ENCODE measurements at places on chromosomes 12 and 14.
A peak's percentile ranks its signal among the peaks of the same experiment; 100 is the strongest.

GRCh38 chr12:102300824-102301461 lies 103.3 kb upstream of the PMCH start:
- no peaks in the 10 kb centered on the region for H3K36me3 ChIP-seq
- H3K27me3 ChIP-seq = peaks cover 10% of the 10 kb centered on the region
- H3K4me1 ChIP-seq = no peaks in the 10 kb centered on the region
- no peak overlapping the region for H3K4me3 ChIP-seq
- no peak overlapping the region for H3K27ac ChIP-seq
- no peak for DNase-seq

GRCh38 chr12:102638777-102639176 lies 158.4 kb upstream of the IGF1 start:
- no peak for DNase-seq
- no peaks in the 10 kb centered on the region for H3K27me3 ChIP-seq
- no peak overlapping the region for H3K4me3 ChIP-seq
- peak overlapping the region; percentile 36 for H3K27ac ChIP-seq
- peaks cover 7% of the 10 kb centered on the region for H3K4me1 ChIP-seq

GRCh38 chr12:800401-800800 lies 48.0 kb downstream of the WNK1 start:
- DNase-seq = no peak
- no peak overlapping the region for H3K4me3 ChIP-seq
- no peak overlapping the region for H3K27ac ChIP-seq
- H3K27me3 ChIP-seq = no peaks in the 10 kb centered on the region

DNA sequence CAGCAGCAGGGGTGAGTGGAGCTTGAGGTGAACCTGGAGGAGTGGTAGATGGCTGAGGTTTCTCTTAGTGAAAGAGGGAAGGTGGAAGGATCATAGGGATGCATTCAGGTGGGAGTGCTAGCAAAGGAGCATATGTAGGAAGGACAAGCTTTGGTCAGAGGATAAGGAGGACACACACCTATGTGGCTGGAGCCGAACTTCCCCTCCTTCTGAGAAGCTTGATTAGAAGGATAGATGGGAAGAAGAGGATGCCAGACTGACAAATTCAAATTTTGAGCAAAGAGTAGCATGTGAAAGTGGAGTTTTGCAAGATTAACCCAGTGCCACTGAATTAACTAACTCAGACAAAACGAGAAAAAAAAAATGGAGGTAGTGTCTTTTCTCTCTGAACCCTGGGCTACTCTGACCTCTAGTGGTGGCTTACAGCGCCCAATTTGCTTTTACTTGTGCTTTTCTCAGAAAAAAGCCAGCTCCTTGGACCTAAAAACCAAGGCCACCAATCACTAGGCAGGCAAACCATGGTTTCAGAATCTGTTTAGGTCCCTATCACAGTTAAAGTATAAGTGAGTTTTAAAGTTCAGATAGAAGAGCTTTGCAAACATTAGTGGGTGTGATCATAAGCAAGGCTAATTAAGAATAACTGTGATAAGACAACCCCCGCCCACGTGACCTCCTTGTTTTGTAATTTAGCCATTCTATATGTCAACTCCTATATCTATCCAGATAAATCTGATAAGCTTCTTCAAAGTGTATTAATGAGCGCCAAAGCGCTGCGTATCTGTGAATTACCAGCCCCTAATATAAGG lies 15.5 kb downstream of the EMP1 start:
- peak overlapping the region; percentile 1 for H3K27ac ChIP-seq
- no peak overlapping the region for H3K4me3 ChIP-seq
- peaks cover 42% of the 10 kb centered on the region for H3K4me1 ChIP-seq
- peaks cover 17% of the 10 kb centered on the region for H3K36me3 ChIP-seq

DNA sequence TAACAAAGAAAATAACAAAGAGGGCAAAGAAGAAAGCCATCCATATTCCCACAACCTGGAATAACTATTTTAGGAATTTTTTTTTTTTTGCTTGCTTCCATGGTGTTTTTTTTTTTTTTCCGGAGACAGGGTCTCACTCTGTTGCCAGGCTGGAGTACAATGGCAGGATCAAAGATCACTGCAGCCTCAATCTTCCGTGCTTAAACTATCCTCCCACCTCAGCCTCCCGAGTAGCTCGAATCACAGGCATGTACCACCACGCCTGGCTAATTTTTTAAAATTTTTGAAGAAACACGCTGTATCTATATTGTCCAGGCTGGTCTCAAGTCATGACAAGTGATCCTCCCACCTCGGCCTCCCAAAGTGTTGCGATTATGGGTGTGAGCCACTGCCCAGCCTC lies 20.2 kb upstream of the ARID4A start:
- DNase-seq = no peak
- H3K36me3 ChIP-seq = peaks cover 18% of the 10 kb centered on the region
- H3K4me3 ChIP-seq = no peak overlapping the region
- H3K27me3 ChIP-seq = no peaks in the 10 kb centered on the region

DNA sequence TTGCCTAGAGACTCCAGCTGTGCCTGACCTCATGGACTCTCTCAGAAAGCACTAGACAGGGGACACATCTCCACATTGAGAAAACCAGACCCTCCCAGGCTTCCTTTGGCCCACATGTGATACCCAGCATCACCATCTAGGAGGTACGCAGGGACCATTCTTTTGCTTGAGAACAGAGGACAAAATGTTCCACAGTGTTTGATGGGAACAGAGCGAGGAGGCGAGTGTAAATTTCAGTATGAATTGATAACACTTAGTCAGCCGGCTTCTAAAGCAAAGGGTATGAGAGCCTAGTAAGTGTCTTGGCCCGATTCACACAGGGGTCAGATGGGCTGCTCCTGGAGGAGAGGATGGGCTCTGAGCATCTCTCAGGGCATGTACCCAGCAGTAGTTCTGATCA lies 1052.4 kb downstream of the BCL11B start:
- no peak overlapping the region for H3K4me3 ChIP-seq
- H3K36me3 ChIP-seq = no peaks in the 10 kb centered on the region
- no peaks in the 10 kb centered on the region for H3K4me1 ChIP-seq

DNA sequence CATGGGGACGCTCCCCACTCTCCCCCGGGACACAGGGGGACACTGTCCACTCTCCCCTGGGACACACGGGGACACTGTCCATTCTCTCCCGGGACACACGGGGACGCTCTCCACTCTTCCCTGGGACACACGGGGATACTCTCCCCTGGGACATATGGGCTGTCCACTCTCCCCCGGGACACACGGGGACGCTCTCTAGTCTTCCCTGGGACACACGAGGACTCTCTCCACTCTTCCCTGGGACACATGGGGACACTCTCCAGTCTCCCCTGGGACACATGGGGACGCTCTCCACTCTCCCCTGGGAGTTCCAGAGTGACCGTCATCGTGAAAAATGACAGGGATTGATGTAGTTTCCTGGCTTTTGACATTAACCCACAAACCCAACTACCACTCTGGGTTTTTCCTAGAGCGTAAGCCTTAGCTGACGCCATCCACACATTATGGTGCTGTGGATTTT lies 3.0 kb upstream of the P2RX2 start:
- peaks cover 2% of the 10 kb centered on the region for H3K36me3 ChIP-seq
- peaks cover 41% of the 10 kb centered on the region for H3K27me3 ChIP-seq
- H3K27ac ChIP-seq = no peak overlapping the region
- no peak overlapping the region for H3K4me3 ChIP-seq
- no peak for DNase-seq

- H3K27ac ChIP-seq = no peak overlapping the region
- no peak overlapping the region for H3K4me3 ChIP-seq
- H3K36me3 ChIP-seq = no peaks in the 10 kb centered on the region
- no peaks in the 10 kb centered on the region for H3K4me1 ChIP-seq
Measured at GRCh38 chr12:109358154-109358869, 10.6 kb downstream of the MYO1H start.

DNA sequence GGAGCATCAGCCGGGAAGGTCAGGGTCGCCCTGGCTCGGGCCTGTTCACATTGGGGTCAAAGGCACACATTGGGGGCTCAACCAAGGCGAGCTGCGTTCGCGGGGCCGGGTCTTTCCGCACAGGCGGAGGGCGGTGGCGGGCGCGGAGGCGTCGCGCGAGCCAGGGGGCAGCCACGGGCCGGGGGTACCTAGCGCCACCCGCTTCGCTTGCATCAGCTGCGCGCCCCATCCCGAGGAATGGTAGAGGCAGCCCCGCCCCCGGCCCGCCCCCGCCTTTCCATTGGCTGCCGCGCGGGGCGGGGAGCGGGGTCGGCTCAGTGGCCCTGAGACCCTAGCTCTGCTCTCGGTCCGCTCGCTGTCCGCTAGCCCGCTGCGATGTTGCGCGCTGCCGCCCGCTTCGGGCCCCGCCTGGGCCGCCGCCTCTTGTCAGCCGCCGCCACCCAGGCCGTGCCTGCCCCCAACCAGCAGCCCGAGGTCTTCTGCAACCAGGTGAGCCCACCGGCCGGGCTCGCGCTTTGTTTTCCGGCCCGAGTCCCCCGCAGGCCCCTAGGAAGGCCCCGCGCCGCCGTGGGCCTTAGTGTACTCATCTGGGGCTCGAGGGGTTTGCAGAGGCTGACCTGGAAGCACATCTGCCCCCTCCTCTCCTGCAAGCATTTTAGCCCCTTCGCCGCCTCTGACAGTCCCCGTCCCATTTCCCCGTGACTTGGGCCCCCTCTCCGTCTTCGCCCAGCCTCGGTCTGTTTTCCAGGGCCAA lies at the start of gene ALDH2:
Gene ALDH2 (plus strand): TSS at position 326 of the 754 bp plus-strand sequence. CDS start 50 bp downstream, at position 376.
- peak; percentile 86 for DNase-seq
- H3K4me1 ChIP-seq = peaks cover 20% of the 10 kb centered on the region
- H3K4me3 ChIP-seq = peak within 1 kb of the TSS; percentile 94
- no peaks in the 10 kb centered on the region for H3K36me3 ChIP-seq
- peaks cover 3% of the 10 kb centered on the region for H3K27me3 ChIP-seq

DNA sequence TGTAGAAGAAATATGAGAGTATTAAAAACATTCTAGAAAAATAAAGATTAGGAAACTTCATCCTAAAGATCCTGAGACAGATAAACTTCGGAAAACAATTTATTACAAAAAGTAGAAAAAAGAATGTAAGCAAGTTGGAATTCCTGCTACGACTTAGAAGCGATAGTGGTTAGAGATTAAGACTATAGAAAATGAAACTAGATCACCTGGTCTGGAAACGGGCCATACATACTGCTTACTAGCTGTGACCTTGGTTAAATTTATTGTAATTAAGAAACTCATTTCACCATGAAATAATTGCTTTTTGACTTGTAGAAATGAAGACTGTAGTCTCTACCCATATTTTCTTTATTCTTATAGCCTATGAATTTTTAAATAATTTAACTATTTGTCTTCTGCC lies 614.1 kb downstream of the SLC16A7 start:
- H3K4me3 ChIP-seq = no peak overlapping the region
- no peak overlapping the region for H3K27ac ChIP-seq
- DNase-seq = no peak
- H3K36me3 ChIP-seq = peaks cover 6% of the 10 kb centered on the region
- peaks cover 3% of the 10 kb centered on the region for H3K4me1 ChIP-seq

GRCh38 chr14:51824191-51824590 lies 36.2 kb upstream of the GNG2 start:
- no peak for DNase-seq
- no peak overlapping the region for H3K27ac ChIP-seq
- H3K4me3 ChIP-seq = no peak overlapping the region
- peaks cover 5% of the 10 kb centered on the region for H3K27me3 ChIP-seq
- no peaks in the 10 kb centered on the region for H3K36me3 ChIP-seq
- peaks cover 4% of the 10 kb centered on the region for H3K4me1 ChIP-seq

DNA sequence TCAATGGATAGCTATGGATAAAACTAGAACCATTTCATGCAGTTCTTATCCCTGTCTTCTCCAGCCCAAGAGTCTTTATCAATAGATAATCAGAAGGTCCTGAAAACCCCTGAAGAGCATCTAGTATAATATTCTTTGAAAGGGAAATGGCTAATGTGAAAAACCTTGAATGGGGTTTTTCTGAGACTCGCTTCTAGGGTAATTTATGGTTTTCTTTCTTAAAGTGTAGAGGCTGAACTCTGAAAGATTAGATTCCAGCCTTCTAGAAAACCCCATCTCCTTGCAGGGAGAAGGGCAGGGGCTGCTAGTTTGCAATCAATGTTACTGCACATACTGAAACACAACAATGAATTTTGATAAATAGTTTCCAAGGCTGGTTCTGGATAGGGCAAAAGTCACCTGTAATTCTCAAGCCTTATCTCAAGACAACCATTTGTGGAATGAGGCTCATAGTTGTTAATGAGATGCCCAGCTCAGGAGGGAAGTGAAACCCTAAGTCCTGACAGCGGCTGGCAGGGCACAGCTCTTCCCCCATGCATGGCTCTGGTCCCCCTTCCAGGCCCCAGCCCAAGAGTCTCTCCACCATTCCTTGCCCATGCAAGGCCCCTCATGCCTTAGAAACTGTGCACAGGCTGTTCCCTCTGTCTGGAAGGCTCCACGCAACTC lies 33.7 kb upstream of the PYGL start:
- no peaks in the 10 kb centered on the region for H3K4me1 ChIP-seq
- DNase-seq = no peak
- H3K4me3 ChIP-seq = no peak overlapping the region
- no peaks in the 10 kb centered on the region for H3K36me3 ChIP-seq
- no peaks in the 10 kb centered on the region for H3K27me3 ChIP-seq

GRCh38 chr14:94373708-94374107 lies 14.7 kb downstream of the SERPINA1 start:
- no peaks in the 10 kb centered on the region for H3K36me3 ChIP-seq
- peaks cover 4% of the 10 kb centered on the region for H3K4me1 ChIP-seq
- H3K4me3 ChIP-seq = no peak overlapping the region
- no peak overlapping the region for H3K27ac ChIP-seq
- no peaks in the 10 kb centered on the region for H3K27me3 ChIP-seq
- no peak for DNase-seq

DNA sequence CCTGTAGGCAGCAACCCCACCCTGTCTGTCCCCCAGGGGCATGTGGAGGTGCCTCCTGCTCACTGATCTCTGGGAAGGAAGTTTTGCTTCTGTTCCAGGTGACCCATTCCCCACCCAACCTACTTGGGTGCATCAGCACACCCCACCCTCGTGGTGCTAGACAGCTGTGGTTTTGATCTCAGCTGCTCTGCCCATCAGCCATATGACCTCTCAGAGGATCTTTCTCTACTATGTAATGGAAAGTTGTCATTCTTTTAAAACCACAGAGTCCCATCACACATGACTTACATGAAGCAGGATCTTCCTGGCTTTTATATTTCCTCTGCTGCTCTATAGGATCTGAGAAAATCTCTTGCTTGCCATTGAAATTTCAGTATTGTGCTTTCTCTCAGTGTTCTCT lies 13.5 kb upstream of the KRT82 start:
- no peak overlapping the region for H3K27ac ChIP-seq
- H3K27me3 ChIP-seq = peaks cover 42% of the 10 kb centered on the region
- H3K4me1 ChIP-seq = peaks cover 11% of the 10 kb centered on the region
- no peak for DNase-seq
- H3K36me3 ChIP-seq = no peaks in the 10 kb centered on the region
- H3K4me3 ChIP-seq = no peak overlapping the region

GRCh38 chr14:25484235-25484634 lies 434.3 kb upstream of the STXBP6 start:
- no peaks in the 10 kb centered on the region for H3K4me1 ChIP-seq
- no peak overlapping the region for H3K4me3 ChIP-seq
- no peak overlapping the region for H3K27ac ChIP-seq
- no peak for DNase-seq
- H3K36me3 ChIP-seq = no peaks in the 10 kb centered on the region

DNA sequence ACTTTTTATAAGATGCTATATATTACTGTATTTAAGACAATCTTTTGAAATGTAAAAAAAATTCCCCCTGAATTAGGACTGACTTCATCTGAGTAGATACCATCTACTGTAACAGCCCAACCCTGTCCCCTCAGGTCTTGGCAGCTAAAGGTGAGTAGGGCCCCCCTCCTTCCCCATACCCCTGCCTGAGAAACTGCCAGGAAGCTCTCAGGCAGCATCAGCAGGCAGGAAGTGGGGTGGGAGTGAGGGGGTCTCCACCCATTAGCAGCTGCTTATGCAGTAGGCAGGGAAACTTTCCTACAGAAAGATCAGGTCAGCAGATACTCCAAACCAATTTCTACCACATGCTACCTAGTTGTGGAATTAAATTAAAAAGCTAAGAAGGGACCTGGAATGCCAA lies 62.5 kb downstream of the PAX9 start:
- H3K27ac ChIP-seq = no peak overlapping the region
- no peaks in the 10 kb centered on the region for H3K36me3 ChIP-seq
- H3K4me3 ChIP-seq = no peak overlapping the region
- DNase-seq = no peak
- H3K4me1 ChIP-seq = no peaks in the 10 kb centered on the region
- H3K27me3 ChIP-seq = peaks cover 22% of the 10 kb centered on the region
